ENCODE measurements at places on chromosomes 6 and 20.

GRCh38 chr6:110492584-110492983 is 16.2 kb upstream of the SLC22A16 start:
- peaks cover 10% of the 10 kb centered on the region for H3K4me1 ChIP-seq
- no peak overlapping the region for H3K4me3 ChIP-seq
- DNase-seq: no peak
- no peaks in the 10 kb centered on the region for H3K36me3 ChIP-seq

DNA sequence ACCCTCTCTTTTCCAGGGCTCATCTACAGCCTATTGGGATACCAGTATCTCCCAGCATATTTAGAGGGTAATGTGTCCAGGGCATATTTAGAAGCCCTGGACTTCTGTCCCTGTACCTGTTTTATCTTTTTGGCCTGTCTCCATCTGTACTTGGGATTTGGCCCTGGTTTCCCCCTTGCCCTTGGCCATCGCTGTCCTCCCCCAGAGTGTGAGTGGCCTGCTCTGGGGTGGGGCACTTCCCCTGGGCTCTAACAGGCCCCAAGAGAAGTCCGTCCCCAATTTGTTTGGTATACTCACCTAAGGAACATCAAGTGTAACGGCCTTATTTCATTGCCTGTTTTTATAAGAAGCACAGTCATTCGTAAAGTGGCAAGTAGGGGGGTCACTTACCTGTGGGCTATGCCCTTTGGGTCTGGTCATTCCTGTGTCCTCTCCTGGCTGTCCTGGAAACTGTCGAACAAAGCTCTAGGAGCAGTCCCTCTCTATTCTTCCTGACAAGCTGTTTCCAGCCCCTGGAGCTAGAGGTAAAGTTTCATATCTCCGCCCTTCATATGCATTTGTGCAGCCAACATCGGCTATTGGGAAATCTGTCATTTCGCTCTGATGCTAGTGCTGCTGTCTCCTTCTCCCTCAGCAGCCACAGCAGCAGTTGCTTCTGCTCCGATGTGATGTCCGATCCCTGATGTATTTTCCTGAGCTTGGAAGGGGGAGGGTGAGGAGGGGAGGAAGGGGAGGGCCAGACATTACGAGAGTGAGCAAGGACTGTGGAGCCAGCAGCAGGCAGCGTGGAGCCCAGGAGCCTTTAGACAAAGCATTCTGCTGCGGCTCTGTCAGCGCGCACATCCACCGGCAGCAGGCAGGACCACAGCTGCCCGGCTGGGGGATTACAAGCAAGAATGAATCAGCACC is 83.4 kb downstream of the TCP11 start:
- peaks cover 13% of the 10 kb centered on the region for H3K4me1 ChIP-seq
- DNase-seq: no peak
- H3K27me3 ChIP-seq: no peaks in the 10 kb centered on the region
- H3K4me3 ChIP-seq: no peak overlapping the region

DNA sequence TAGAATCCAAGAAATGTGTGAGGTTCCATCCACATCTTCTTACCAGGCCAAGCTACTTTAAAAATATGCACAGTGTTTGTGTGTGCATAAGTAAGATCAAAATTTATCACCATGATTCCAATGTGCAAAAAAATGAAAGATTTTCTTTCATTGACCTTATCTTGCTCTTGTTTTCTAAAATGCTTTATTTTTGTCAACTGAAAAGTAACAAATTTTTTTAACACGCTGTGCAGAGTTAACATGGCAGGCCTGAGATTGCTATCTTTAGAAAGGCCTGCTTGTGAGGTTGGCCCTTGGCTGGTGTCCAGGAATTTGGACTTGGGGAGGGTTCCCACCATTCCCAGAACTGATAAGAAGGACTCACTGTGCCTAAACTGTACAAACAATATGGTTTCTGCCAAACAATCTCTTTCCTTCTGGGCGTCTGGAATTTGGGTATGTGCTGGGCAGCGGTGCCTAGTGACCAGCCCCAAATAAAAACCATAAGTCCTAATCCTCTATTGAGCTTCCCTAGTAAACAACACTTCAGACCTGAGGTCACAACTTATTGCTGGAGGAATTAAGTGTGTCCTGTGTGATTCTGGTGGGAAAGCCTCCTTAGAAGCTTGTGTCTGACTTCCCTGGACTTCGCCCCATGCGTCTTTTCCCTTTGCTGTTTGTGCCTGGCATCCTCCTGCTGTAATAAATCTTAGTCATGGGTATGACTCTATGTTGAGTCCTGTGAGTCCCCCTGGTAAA is 19.8 kb upstream of the MYLIP start:
- H3K27me3 ChIP-seq: peaks cover 4% of the 10 kb centered on the region
- no peaks in the 10 kb centered on the region for H3K4me1 ChIP-seq
- no peaks in the 10 kb centered on the region for H3K36me3 ChIP-seq

- no peak overlapping the region for H3K4me3 ChIP-seq
- H3K27me3 ChIP-seq: no peaks in the 10 kb centered on the region
- H3K36me3 ChIP-seq: peaks cover 8% of the 10 kb centered on the region
- no peak for DNase-seq
- H3K4me1 ChIP-seq: peaks cover 25% of the 10 kb centered on the region
- H3K27ac ChIP-seq: no peak overlapping the region
Observed at GRCh38 chr6:44230034-44230675, 6.8 kb downstream of the SLC29A1 start.

- DNase-seq: no peak
- H3K27ac ChIP-seq: no peak overlapping the region
- no peaks in the 10 kb centered on the region for H3K4me1 ChIP-seq
- peaks cover 14% of the 10 kb centered on the region for H3K27me3 ChIP-seq
- no peaks in the 10 kb centered on the region for H3K36me3 ChIP-seq
- no peak overlapping the region for H3K4me3 ChIP-seq
Observed at GRCh38 chr6:56690519-56691285, 48.0 kb upstream of the DST start.

DNA sequence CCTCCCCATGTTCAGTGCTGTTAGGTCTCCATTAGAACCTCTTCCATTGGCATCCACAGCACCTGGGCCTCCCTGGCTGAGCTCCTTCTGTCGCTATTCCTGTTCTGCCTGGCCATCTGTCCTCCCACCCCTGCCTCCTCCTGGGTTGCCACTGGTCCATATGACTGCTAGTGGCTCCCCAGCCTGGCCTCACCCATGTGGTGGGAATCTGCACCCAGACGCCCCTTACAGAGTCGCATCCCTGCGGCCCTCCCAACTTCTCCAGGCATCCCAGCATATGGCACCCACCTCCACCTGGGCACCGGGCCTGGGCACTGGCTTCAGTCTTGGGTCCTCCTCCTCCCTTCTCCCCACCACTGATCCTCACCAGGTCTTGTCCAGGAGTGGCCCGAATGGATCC is 7.7 kb downstream of the CDC25B start:
- H3K4me3 ChIP-seq: no peak overlapping the region
- H3K36me3 ChIP-seq: peaks cover 9% of the 10 kb centered on the region
- DNase-seq: no peak

- no peaks in the 10 kb centered on the region for H3K27me3 ChIP-seq
- DNase-seq: no peak
- H3K4me3 ChIP-seq: no peak overlapping the region
- peaks cover 4% of the 10 kb centered on the region for H3K36me3 ChIP-seq
- H3K27ac ChIP-seq: no peak overlapping the region
Observed at GRCh38 chr6:170178561-170179477, 112.1 kb downstream of the DLL1 start.

DNA sequence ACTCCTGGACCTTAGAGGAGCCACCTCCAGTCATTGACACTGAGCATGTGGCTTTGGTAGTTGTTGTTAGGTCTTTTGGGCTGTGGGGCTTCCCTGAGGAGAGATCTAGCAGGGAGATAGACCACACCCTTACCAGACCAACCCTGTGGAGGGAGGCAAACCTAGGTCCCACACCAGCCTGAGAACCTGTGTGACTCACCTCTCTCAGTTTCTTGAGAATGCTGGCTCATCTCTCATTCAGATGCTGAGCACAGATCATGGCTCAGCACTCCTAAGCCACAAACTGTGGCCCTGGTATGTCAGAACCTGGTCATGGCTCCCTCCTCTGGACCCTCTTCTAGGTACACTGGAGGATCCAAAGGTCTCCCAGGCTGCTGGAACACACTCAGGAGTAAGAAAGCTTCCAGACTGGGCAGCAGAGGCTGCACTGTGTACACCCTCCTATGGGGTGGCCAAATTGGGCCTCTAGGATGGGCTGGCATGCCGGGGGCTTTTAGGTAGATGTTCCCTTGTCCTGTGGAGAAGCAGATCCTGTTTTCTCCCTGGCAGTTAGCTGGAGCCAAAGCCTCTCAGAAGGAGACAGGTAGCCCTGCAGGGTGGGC is 1294.5 kb downstream of the KHDRBS2 start:
- no peaks in the 10 kb centered on the region for H3K27me3 ChIP-seq
- no peaks in the 10 kb centered on the region for H3K4me1 ChIP-seq
- H3K27ac ChIP-seq: no peak overlapping the region

- no peak overlapping the region for H3K4me3 ChIP-seq
- H3K36me3 ChIP-seq: no peaks in the 10 kb centered on the region
- no peak for DNase-seq
- H3K27ac ChIP-seq: no peak overlapping the region
- no peaks in the 10 kb centered on the region for H3K27me3 ChIP-seq
Observed at GRCh38 chr6:55069132-55069781, 105.1 kb upstream of the HCRTR2 start.

GRCh38 chr6:27782748-27783147 is 129.4 kb downstream of the OR2B2 start:
- DNase-seq: no peak
- no peaks in the 10 kb centered on the region for H3K36me3 ChIP-seq
- no peak overlapping the region for H3K27ac ChIP-seq
- H3K4me3 ChIP-seq: no peak overlapping the region

GRCh38 chr6:129419324-129419723 is 290.7 kb downstream of the ARHGAP18 start:
- H3K27me3 ChIP-seq: no peaks in the 10 kb centered on the region
- no peak overlapping the region for H3K4me3 ChIP-seq
- H3K4me1 ChIP-seq: no peaks in the 10 kb centered on the region

DNA sequence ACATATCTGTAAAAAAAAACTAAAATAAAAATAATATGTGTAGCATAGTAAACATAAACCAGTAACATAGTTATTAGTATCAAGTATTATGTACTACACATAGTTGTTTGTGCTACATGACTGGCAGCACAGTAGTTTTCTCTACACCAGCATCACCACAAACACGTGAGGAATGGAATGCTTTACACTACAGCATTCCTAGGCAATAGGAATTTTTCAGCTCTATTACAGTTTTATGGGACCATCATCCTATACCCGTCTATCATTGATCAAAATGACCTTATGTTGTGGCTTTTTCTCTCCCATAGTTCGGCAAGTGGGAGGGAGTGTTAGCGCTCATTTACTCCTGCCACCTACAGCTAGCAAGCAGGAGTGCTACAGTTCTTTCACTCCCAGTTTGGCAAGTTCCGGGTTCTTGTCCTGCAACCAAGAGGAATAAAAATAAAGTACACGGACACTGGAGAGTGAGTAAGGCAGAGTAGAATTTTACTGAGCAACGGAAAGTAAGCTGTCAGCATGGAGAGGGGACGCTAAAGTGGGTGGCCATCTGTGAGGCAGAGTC is 196.8 kb upstream of the HSF2 start:
- no peak for DNase-seq
- no peaks in the 10 kb centered on the region for H3K36me3 ChIP-seq
- H3K27ac ChIP-seq: no peak overlapping the region
- no peaks in the 10 kb centered on the region for H3K27me3 ChIP-seq

- no peak for DNase-seq
- H3K27me3 ChIP-seq: no peaks in the 10 kb centered on the region
- H3K36me3 ChIP-seq: no peaks in the 10 kb centered on the region
- H3K4me1 ChIP-seq: no peaks in the 10 kb centered on the region
Observed at GRCh38 chr6:19472153-19472552, 365.0 kb upstream of the ID4 start.

DNA sequence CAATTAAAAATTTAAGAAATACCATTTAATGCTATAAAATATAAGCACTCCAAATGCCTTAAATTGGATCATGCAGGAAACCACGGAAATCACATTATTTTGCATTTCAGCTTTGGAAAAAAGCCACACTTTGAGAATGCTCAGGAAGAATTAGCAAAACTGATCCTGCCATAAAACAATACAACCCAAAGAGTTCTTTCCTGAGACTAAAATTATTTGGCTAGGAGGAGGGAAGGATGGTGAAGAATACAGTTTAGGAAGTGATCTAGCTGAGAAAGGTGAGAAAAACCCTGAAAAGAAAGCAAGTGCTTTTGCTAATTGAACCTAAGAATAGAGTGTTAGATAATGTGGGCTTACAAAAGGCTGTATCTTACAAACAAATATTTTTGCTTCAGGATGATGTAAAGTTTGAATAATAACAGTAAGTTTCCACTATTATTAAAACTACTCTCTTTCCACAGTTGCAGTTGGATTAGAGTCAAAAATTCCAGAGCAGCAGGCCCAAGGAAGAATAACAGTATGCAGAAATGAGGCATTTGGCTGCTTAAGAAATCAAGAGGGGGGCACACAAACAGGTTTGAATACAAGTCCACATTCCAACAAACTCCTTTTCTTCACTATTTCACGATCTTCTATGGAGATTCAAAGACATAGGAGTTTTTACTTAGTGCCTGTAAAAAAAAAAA is 565.4 kb downstream of the RFPL4B start:
- H3K27ac ChIP-seq: no peak overlapping the region
- no peaks in the 10 kb centered on the region for H3K27me3 ChIP-seq
- no peak for DNase-seq
- H3K4me3 ChIP-seq: no peak overlapping the region
- H3K4me1 ChIP-seq: no peaks in the 10 kb centered on the region

DNA sequence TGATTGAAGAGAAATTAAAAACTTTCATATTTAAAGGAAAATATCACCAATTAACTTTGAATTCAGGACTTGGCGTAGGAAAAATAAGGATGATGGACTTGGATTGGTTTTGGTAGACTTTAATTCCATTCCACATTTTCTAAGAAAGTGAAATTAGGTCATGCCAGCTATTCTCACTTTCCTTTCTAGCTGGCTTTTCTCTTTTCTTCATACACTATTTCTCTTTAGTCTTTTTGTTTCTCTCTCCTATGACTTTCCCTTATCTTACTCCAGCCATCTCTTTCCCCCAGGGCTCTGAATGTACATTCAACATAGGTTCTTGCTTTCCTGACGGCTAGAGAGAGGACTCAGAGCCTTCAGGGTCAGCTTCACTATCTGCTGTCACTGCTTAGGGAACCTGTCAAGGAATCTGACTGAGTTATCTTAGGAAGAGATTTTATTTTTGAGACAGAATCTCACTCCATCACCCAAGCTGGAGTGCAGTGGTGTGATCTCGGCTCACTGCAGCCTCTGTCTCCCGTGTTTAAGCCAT is 61.4 kb upstream of the MCM9 start:
- H3K4me1 ChIP-seq: no peaks in the 10 kb centered on the region
- H3K4me3 ChIP-seq: no peak overlapping the region
- H3K27ac ChIP-seq: no peak overlapping the region
- no peaks in the 10 kb centered on the region for H3K36me3 ChIP-seq
- H3K27me3 ChIP-seq: no peaks in the 10 kb centered on the region

DNA sequence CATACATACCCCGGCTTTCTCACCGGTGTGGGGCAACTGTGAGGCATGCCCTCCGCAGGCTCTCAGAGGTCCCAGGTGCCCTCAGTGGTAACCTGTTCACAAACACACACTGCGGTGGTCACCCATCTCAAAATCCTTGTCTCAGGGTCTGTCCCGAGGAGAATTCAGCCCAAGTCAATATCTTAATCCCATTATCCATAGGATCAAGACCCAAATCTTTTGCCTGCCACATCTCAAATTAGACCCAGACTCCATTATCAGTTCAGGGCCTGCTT is 140.8 kb downstream of the CDC5L start:
- no peak overlapping the region for H3K27ac ChIP-seq
- H3K36me3 ChIP-seq: no peaks in the 10 kb centered on the region
- peaks cover 24% of the 10 kb centered on the region for H3K27me3 ChIP-seq
- no peak for DNase-seq
- H3K4me1 ChIP-seq: peaks cover 26% of the 10 kb centered on the region

GRCh38 chr6:166533205-166533824 is 53.2 kb downstream of the RAMACL start:
- DNase-seq: no peak
- H3K27ac ChIP-seq: no peak overlapping the region
- no peak overlapping the region for H3K4me3 ChIP-seq
- no peaks in the 10 kb centered on the region for H3K27me3 ChIP-seq
- peaks cover 2% of the 10 kb centered on the region for H3K36me3 ChIP-seq
